ENCODE measurements at places on chromosomes 7 and 10. TPM values are rescaled to one million over a fixed set of nuclear protein-coding genes. Genes with fewer than 3 reads are reported as not detected.

DNA sequence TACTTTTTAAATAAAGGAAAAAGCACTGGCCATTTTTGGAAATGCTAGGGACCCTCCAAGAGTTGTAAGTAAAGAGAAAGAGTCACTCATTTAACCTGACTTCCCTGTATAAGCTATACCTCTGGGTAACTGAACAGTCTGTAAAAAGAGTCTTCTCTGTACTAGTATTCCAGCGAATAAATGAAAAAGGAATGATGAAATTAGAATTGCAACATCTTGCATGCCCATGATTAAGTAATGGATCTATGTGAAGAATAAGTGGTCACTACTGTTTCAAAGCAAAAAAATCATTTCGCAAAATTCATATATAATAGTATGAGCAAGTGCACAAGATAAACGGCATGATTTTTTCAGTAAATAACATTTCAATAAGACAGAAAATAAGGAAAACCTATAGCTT, 116.8 kb downstream of the ZFAND4 start:
- H3K27me3 ChIP-seq = no peaks in the 10 kb centered on the region
- no peak for DNase-seq
- H3K36me3 ChIP-seq = no peaks in the 10 kb centered on the region
- peaks cover 22% of the 10 kb centered on the region for H3K4me1 ChIP-seq

Gene FBXL13
- total RNA-seq = 3.4 TPM

Gene UTF1
- not detected for total RNA-seq

Gene SCART1
- total RNA-seq = 2.4 TPM

DNA sequence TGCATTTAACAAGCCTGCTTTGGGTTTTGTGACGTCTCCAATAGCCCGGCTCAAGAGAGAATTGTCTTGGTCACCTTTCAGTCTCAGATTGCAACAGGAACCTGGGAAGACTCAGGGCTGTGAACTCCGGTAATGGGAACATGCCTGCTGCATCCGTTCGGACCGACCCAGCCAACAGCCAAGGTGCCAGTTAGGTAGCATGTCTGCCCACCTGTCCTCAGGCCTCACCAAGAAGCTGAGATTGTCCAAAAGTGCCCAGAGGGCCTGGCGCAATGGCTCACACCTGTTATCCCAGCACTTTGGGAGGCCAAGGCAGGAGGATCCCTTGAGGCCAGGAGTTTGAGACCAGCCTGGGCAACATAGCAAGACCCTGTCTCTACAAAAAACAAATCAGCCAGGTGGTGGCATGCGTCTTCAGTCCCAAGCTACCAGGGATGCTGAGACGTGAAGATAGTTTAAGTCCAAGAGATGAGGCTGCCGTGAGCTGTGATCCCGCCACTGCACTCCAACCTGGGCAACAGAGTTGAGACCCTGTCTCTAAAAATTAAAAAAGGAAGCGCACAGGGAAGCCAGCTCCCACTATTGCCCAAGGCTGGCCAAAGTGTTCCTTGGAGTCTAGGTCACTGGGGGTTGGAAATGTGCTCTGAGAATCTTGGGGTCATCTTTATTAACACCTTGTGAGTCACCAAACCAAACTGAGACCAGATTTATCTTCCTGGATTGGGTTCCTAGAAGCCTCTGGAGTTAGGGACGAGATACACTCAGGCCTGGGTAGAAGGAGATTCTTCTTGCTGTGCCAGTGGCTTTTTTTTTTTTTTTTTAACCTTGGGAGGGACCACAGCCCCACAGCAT, 26.9 kb downstream of the BAG3 start:
- H3K4me3 ChIP-seq = no peak overlapping the region
- no peak overlapping the region for H3K27ac ChIP-seq
- H3K4me1 ChIP-seq = peaks cover 25% of the 10 kb centered on the region
- H3K27me3 ChIP-seq = no peaks in the 10 kb centered on the region
- DNase-seq = no peak
- peaks cover 48% of the 10 kb centered on the region for H3K36me3 ChIP-seq
